ENCODE measurements at places on chromosomes 1 and 21.

DNA sequence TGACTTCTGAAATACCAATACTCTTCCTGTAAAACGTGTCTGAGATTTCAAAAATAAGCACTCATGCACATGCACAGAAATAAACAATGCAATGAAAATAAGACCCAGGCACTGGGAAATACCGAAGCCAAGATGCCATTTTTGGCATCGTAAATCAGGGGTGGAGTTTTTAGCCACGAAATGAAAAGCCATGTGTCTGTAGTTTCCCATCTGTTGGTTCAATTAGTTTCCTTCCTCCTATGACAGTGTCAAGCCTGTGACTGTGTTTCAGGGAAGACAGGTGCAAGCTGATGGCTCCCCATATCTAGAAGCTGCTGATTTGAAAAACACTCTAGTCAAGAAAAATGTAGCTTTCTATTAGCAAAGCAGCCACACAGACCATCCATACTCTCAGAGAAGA is 480.4 kb upstream of the CAMK1G start:
- no peak for DNase-seq

DNA sequence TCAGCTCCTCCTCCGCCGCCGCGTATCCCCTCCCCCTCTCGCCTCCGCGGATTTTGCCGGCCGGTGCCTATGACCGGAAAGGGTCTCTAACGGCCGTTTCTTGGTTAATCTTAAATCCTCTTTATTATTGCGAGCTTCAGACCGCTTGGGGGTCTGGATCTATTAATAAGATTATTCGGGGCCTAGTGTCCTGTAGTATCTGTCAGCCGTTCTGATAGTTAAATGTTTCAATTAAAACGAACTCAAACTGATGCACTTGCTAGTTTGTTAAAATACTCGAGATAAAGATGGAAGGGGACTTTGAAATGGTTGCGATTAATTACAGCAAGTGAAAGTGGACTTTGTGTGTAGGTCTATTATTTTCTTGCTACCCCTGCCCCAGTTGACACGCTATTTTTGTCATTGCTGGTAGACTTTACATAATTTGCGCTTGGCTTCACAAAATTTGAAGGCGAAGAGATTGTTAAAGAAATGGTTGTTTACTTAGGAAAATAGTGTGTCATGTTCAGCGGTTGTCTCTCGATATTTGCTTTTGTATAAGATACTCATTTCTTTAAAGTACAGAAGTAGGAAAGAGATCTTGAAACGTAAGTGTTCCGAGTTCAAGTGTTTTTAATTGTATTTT is 779 bp downstream of the SON start:
- DNase-seq = no peak

- DNase-seq = no peak
Measured at GRCh38 chr1:230808281-230808872, 59.9 kb downstream of the C1orf198 start.

GRCh38 chr1:90746857-90747256 is 29.8 kb upstream of the BARHL2 start:
- no peak for DNase-seq

DNA sequence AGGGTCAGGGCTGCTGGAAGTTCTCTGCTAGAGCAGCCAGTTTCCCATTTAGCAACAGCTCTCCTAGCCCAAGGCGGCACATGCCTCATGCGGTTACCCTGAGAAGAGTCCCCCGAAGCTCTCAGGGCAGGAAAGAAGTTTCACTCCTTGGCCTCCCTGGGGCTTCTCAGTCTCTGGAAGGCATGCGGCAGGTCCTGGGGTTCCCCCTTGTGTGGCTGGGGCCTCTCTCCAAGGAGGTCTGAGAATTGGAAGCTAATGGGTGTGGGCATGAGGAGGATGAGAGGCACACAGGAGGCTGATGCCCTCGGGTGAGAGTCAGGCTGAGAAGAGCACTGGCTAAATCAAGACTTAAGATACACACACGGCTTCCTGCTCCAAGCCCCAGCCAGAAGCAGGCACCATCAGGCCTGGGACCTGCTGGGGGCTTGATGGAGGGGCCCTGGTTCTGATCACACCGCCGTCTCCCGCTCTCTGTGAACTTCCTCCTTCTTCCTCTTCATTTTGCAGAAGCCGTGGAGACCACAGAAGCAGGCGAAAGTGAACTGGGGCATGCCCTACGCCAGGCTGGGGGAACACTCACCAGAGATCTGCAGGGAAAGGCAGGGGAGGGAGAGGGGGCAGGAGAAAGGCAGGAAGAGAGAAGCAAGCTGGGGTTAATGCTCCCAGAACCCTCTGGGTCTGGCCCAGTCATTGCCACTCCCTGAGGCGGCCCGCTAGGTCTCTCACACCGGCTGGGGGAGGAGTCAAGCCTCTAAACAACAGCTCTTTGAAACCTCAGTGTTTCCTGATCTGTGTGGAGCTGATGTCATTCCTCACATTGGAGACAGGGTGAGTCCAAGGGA is 15.1 kb downstream of the BLACAT1 start:
- peak; percentile 18 for DNase-seq

DNA sequence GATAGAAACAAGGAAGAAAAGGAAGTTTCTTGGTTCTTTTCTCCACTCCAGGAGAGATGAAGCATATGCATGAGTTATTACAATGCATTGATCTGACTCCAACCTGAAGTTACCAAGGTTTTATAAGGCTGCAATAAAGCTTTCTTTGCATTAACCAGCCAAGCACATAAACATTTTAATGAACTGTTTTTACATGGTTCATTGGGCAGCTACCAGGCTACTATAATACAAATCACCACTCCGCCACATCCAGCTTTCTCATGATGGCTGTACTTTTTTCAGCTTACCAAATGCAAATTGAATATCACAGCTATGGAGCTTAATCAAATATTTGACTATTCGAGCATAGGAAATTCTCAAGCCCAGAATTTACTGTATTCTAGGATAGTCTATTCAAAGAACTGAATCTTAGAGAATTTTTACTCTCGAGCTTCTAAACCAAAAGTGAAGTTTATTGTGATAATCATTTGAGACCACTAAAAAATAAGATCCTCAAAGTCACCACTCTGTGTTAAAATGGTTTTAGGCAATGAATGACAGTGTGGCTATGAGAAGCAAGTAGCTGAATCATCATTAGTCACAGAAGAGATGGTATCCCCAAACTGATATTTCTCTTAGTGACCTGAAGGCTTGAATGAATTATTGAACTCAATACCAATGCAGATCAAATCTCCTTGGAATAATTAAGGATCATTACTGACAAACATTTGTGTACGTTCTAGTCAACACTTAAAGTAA is 58.6 kb upstream of the ZNF281 start:
- DNase-seq = no peak

DNA sequence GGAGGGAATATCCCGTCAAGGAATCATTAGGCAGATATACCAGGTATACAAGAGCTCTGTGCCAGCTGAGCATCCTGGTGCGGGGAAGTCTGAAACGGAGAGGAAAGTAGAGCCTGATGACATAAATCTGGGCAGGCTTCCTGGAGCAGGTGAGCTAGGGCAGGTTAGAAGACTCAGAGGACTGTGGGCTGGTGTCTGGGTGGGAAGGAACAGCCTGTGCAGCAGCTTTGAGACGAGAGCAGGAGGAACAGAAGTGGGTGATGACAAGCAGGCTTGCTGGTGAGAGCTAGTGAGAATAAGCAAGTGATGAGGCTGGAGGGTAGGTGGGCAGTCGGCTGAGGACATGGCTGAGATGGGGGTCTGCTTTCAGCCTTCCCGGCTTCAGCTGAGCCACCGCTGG is 6.7 kb downstream of the CELSR2 start:
- DNase-seq = no peak

DNA sequence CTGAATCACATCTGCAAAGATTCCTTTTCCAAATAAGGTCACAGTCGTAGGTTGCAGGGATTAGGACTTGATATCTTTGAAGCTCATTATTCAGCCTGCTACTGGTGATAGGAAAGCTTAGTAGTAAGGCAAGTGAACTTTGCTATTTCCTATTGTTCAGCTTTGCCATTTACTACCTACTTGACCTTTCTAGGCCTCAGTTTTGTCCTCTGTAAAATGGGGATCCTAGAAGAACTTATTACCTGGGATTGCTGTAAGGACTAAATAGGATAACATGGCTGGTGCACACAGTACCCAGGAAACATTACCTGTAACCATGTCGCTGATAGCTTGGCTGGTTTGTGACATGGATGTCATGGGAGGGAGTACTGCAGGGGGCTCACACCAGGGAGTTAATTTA is 24.5 kb downstream of the UMODL1 start:
- no peak for DNase-seq

GRCh38 chr1:8152731-8153702 is 126.9 kb upstream of the ERRFI1 start:
- DNase-seq = no peak

DNA sequence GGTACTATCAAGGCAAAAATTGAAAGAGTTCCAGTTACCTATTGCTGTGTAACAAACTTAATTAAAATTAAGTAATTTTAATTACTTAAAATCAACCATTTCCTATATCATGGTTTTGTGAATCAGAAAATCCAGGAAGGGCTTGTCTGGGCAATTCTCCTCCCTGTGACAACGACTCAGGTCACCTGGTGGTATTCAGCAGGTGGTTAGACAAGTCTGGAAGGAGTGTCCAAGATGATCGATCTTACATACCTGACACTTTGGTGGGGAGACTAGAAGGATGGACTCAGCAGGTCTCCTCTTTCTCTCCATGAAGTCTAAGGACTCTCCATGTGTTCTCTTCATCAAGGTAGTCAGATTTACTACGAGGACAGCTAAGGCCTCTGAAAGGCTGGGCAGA is 22.9 kb downstream of the SERPINC1 start:
- no peak for DNase-seq

- no peak for DNase-seq
Measured at GRCh38 chr1:187646536-187647107, 817.9 kb downstream of the PLA2G4A start.

DNA sequence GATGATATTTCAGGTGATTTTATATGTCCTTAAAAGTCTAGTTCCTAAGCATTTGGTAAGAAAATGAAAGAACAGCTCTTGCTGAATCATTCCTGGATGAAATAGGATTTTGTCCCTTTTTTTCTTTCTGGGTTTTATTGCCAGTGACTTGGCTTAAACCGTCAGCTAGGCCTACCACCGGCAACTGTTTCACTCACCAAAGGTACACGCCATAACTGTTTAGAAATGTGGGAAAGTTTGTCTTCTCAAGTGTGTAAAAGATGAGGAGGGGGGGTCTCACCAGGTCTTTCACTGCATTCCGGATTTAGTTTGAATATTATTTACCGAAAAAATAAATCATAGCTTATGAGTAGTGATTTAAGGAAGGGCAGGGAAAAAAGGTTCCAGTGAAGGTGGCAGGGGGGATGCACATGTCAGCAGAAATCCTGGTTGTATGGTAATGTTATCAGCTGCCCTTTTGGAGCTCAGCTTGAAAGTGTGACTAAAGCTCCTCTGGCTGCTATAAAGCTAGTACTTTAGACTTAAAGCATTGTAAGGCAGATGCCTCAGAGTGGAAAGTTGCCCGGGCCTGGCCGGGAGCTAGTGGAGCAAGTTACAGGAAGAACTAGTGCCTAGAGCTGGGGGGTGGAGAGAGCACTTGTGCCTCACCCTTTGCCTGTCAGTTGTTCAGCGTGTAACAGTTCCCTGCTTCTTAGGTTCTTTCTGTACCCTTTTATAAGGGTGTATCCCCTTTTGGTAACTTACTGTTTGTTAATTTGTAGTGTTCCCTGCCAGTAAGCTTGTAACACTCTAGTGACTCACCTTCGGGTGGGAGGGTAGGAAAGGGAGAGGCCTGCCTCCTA is 3.1 kb downstream of the ATP1A1 start:
- no peak for DNase-seq

DNA sequence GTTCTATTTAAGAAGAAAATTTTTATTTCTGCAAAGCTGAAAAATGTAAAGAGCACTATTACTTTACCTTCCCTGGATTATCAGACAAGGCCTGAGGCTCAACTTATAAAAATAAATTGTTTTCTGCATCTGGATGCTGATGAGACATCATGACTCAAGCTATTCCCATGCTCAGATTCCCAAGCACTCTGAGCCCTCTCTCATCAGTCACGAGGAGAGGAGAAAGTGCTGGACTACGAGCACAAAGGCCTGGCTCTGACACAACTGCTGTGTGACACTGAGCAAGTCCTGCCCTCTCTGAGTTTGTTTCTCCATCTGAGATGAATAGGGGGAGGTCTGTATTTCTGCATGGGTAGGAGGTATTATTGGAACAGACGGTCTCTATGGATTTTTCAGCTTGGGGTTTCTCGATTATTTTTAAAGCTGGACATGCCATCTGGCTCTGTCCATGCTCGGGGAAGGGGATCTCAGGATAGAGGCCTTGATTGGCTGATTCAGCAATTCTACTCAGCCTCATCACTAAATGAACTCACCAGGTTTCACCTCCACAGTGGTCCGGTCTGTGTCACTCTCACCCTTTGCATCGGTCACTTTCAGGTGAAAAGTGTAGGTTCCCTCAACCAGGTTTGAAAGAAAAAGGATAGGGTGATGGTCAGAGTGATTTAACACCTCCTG is 107.7 kb downstream of the KIAA0319L start:
- DNase-seq = no peak

- DNase-seq = no peak
Measured at GRCh38 chr1:67601955-67602354, 83.0 kb upstream of the GADD45A start.

GRCh38 chr21:45319461-45320211 is 31.9 kb upstream of the POFUT2 start:
- no peak for DNase-seq

DNA sequence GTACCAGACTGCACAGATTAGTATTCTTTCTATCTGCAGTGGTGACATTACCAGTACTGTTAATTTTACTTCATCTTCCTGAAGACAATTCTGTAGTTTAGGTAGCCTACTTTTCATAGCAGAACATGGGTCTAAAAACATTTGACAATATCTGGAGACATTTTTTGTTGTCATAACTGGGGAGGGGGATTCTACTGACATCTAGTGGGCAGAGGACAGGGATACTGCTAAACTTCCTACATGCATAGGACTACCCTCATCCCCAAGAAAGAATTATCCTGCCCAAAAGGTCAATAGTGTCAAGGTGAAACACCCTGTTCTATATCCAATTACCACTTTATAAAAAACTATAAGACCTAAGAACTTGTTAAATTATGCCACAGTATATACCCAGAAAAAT is 3.4 kb upstream of the ARHGAP29 start:
- DNase-seq = no peak

- no peak for DNase-seq
Measured at GRCh38 chr1:238061967-238062613, 171.4 kb upstream of the ZP4 start.

DNA sequence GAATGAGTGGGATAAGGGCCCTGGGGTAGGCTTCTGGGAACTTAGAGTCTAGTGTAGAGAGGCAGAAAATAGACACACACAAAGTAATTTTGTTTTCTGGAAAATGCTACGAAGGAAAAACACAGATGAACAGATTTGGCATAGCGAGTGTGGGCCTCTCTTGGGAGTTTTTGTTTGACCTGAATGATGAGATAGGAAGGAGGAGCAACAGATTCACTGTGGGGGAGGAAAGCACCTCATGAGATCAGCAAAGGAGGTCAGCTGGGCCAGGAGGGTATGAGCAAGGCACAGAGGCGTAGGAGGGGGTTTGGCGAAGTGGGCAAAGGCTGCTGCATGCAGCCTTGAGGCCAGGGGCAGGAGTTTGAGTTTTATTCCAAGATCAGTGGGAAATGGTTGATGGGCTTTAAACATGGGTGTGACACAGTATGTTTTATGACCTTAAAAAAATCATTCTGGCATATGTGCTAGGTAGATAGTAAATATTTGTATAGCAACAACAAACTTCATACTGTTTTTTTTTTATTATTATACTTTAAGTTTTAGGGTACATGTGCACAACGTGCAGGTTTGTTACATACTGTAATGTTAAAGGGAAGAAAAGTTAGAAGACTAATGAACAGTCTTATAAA is 57.9 kb downstream of the FGGY start:
- DNase-seq = no peak

- no peak for DNase-seq
Measured at GRCh38 chr1:214660900-214661299, 57.9 kb downstream of the CENPF start.

Data from activated CD4-positive, CD25-positive, alpha-beta regulatory T cell (primary cell).